HFFc6 (cell line): ENCODE measurements at places on chromosomes 1 and 21. TPM values are rescaled to one million over a fixed set of nuclear protein-coding genes. Genes with fewer than 3 reads are reported as not detected.

- H3K36me3 ChIP-seq, result peaks cover 5% of the 10 kb centered on the region; the same call in 1 of the 2 replicates
- H3K27ac ChIP-seq, result no peak overlapping the region
These were observed 1418.8 kb downstream of the MRPL39 start for GRCh38 chr21:24188506-24188905.

- H3K4me3 ChIP-seq, result 0 out of 2 replicates have a peak overlapping the region, but pooled peaks have one; percentile 26
- peak overlapping the region; percentile 48; the same call in 1 of the 2 replicates for H3K27ac ChIP-seq
- peaks cover 12% of the 10 kb centered on the region; the same call in 1 of the 2 replicates for H3K36me3 ChIP-seq
These were observed 38.8 kb downstream of the TBX15 start for GRCh38 chr1:118949315-118949714.

DNA sequence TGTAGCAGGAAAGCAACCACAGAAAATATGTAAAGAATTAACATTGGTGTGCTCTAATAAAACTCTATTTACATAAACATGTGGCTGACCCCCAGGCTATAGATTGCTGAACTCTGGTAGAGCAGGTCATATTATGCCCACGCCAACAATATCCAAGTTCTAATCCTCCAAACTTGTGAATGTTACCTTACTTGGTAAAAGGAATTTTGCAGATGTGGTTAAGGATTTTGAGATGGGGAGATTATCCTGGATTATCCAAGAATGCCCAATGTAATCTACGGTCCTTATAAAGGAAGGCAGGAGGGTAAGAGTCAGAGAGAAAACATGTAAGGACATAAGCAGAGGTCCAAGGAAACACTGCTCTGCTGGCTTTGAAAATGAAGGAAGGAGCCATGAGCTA, 201.0 kb downstream of the USH2A start:
- peak overlapping the region; percentile 42; the same call in 1 of the 2 replicates for H3K4me3 ChIP-seq
- H3K4me1 ChIP-seq, result peaks cover 29% of the 10 kb centered on the region
- H3K27me3 ChIP-seq, result no peaks in the 10 kb centered on the region; the same call in 1 of the 2 replicates
- H3K27ac ChIP-seq, result peak overlapping the region; percentile 57
- DNase-seq, result peak; percentile 51

DNA sequence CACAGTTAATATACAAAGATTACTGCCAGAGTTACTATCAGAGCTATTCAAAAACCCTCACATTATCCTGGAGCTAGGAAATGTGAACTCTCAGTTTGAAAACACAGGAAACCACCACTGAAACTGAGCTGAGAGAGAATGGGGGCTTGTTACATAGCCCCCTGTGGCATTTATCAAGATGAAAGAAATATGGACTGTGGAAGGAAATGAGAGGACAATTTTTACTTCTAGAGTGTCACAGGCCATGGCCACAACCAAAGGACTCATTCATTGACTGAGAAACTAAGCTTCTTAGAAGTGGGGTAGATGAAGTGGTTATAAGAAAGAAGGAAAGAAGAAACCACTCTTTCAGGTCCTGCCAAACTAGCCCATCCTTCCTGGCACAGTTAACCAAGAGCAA, 25.3 kb downstream of the DSTYK start:
- H3K27ac ChIP-seq, result no peak overlapping the region
- no peak overlapping the region for H3K4me3 ChIP-seq
- peaks cover 15% of the 10 kb centered on the region for H3K36me3 ChIP-seq
- peaks cover 48% of the 10 kb centered on the region for H3K4me1 ChIP-seq

DNA sequence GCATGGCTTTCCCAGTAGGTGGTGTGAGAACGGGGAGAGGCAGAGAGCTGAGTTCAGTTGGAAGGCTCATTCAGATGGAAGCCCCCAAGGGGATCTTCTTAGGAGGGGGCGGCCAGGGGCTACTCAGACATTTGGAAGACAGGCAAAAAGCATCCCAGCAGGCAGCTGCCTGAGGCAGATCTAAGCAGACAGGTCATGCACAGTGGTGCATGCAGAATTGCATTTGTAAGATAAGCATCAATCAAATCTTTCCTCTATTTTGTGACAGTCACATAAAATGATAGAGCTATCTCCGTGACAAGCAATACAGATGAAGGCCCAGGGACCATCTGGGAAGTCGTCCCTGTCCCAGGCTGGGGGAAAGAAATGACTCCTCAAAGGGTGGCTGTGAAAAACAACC, 3.8 kb downstream of the RAB3B start:
- H3K4me3 ChIP-seq, result no peak overlapping the region
- peak overlapping the region; percentile 24; the same call in 1 of the 2 replicates for H3K27ac ChIP-seq
- H3K36me3 ChIP-seq, result peaks cover 26% of the 10 kb centered on the region
- no peak for DNase-seq
- H3K4me1 ChIP-seq, result peaks cover 46% of the 10 kb centered on the region
- H3K27me3 ChIP-seq, result peaks cover 2% of the 10 kb centered on the region; the same call in 1 of the 2 replicates

- peaks cover 58% of the 10 kb centered on the region for H3K4me1 ChIP-seq
- DNase-seq, result no peak
- H3K4me3 ChIP-seq, result no peak overlapping the region
- no peaks in the 10 kb centered on the region for H3K36me3 ChIP-seq
- no peaks in the 10 kb centered on the region for H3K27me3 ChIP-seq
These were observed 87.0 kb upstream of the RUNX1 start for GRCh38 chr21:35136106-35136505.

NTMT2 gene
- total RNA-seq, result not detected in 3 replicates

PRMT2 gene
- total RNA-seq, result 111 to 119 TPM (median 117 TPM) in 3 replicates

MLLT11 gene
- total RNA-seq, result 10.7 to 14.1 TPM (median 12.1 TPM) in 3 replicates
